Activated CD4-positive, alpha-beta T cell treated with anti-CD3 and anti-CD28 coated beads, Interleukin-2, amount 10 ng/mL, durations not matched to agents 7 days and 5 days (primary cell): ENCODE measurements at places on chromosomes 5 and 9.

DNA sequence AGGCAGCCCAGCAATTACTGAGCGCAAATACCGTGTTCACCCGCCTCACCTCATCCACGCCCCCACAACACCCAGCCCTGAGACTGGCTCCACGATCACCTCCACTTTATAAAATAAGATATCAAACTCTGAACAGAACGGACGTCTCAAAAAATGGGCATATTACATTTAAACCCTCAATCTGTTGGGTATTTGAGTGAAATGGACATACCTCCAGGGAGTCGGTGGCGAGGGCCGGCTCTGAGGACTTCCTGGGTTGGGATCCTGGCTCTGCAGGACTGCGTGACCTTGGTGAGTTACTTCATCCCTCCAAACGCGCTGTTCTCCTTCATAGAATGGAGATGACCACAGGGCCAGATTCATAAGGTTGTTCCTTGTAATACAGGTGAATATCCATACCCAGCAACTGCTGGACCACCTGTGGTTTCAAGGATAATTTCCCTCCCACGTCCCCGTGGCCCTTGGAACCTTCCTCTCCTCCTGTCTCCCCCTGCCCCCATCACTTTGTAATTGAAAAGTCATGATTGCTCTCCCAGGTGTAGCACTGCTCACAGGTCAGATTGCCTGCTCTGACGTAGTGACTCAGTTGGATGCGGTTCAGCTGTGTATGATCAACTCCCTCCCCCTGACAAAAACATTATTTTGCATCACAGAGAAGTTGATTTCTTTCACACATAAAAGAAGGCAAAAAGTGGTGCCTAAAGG is 135.6 kb downstream of the KCNIP1 start:
- no peak for DNase-seq

DNA sequence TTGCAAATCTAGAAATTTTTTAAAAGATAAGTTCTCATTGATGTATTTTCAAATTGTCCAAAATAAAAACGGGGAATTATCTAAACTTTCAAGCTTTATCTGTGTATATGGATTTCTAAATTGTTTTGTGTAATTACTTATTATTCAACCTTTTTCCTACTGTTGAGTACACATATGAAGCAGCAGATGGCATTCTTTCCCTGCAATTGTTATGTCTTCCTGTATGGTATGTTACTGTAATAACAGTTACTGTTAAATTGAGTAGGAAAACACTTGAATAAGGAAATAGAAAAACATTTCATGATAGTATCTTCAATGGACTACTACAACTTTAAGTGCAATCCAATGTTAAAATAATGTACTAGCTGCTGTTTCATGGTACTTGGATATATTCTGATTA is 124.8 kb downstream of the RANBP17 start:
- DNase-seq, result no peak

- no peak for DNase-seq
These were observed 234.1 kb downstream of the LRRC70 start for GRCh38 chr5:62812621-62813255.

GRCh38 chr5:173245319-173246134 is 10.5 kb upstream of the NKX2-5 start:
- no peak for DNase-seq

GRCh38 chr9:138065287-138065686 is 187.7 kb downstream of the CACNA1B start:
- DNase-seq, result no peak

DNA sequence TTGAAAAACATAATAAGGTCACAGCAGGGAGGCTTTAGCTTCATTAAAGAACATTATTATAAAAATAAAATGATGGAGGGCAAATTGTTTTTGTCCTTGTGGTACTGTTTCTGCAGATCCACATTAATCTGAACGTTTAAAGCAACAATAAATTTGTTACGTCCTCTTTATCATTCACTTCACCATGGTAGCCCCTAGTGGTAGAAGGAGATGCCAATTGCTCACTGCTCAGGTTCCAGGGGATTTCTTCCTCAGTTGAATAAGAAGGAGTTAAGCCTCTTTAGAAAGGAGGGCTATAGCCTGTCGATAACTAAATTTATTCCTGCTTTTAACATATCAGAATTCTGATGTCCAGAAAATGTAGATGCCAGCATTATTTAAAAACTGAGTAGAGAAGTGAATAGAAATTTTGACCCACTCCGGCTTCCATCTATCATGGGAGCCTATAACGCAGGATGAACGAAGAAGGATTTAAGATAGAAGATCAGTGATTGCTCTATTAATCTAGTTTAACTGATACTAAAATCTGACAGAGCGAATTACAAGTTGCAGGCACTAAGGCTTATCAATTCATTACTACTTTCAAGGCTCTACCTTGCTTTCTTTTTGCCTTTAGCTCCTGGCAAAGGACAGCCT is 692.3 kb downstream of the PTPRD start:
- no peak for DNase-seq

DNA sequence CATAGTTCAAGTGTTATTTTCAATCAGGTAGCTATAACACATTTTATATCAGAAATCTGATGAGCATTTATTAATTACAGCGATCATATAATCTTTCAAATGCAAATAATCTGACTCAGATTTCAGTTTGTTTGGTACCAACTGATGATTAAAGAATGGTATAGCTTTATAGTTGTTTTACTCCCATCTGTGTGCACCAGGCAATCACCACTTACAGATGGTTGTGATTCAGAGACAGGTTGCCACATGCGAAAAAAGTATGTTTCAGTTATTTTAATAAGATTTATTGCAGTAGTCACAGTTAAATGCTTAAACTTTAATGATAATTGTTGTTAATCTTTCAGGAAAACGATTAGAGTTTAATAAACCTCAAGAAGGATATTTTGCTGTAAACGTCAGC is 155.1 kb upstream of the ARRDC3 start:
- no peak for DNase-seq

DNA sequence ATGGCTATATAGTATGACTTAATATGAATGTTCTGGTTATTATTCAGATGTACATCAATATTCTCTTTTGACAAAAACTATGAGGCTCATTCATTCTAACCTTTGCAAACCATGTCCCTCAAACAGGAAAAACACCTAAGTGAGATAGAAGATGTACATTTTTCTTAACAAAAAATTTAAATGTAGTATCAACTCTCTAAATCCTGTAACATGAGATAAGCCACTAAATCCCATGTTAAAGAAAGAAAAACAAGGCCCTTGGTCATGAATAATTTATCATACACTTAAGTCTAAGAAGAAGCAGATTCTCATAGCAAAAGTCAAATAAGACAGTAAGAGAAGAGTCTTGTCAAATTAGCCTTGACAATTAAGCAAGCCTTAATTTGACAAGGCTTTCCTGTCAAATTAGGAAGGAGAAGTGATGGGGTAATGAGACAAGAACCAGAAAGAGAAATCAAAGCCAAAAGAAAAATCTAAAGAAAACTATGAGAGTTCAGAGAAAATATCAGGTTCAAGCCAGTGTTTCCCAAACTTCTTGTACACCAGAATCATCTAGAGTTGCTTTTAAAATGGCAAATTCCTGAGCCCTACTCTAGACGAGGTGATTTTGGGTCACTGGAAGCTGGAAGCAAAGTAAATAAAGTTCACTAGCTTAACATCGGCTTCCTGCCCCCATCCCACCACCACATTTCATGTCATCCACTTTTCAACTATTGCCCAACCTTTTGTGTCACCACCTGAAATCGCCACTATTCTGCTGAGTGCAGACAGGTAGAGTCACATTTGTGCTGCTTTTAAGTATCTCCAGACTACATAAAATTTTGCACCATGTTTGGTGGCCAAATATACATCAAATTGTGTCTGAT is 76.5 kb downstream of the NR6A1 start:
- no peak for DNase-seq

DNA sequence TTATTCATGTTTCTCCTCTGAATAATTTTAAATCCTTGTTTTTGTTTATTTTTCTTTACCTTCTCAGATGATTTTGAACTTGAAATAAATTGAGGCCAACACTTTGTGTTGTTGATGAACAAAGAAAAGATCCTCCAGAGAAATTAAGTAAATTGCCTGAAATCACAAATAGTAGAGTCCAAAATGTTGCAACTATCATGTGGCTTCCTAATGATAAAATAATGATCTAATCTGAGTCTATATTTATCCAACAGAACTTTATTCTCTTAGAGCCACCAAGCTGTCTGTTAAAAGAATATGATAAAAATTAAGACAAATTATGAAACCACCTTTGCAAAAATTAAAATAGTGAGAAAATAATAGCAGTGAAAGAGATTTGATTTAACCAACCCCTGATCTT is 132.2 kb upstream of the SPEF2 start:
- DNase-seq, result no peak

GRCh38 chr9:136404801-136405136 is 4.8 kb upstream of the SNAPC4 start:
- DNase-seq, result no peak

- DNase-seq, result no peak
These were observed 276.2 kb downstream of the SYK start for GRCh38 chr9:91077624-91078368.

GRCh38 chr5:90530736-90531487 is 1.5 kb upstream of the LYSMD3 start:
- DNase-seq, result no peak

- no peak for DNase-seq
These were observed 53.1 kb downstream of the NXNL2 start for GRCh38 chr9:88587885-88588649.

DNA sequence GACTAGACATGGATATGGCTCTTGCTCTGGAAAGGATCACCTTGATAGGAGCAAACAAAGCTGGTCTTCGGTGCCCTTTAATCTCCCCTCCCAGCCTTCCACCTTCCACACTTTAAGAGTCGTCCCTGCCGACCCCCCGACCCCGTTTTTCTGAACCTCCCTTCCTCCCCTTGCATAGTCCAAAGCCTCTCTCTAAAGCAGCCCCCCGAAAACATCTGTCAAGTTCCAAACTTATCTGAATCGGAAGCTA is 423 bp upstream of the NUP214 start:
- DNase-seq, result no peak

DNA sequence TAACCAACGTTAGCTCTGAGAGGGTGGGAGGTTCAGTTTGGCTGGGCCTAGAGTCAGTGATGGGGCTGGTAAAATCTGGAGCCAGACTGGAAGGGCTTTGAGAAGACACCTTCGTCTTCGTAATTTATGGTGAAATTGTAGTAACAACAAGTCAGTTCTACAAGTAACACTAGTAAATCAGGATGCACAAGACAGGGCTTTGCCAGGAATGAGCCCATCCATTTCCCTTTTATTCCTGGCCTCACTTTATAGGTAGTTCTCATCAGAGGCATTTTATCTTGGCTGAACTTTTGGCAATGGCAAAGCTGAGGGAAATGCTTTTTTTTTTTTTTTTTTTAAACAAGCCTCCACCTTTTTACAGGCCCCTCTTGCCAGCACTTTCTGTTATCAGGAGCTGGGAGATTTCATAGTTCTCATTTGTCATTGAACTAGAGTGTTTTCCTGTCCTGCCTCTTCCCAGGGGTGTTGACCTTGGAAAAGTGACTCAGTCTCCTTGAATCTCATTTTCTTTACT is 110.5 kb upstream of the KLF4 start:
- DNase-seq, result no peak

DNA sequence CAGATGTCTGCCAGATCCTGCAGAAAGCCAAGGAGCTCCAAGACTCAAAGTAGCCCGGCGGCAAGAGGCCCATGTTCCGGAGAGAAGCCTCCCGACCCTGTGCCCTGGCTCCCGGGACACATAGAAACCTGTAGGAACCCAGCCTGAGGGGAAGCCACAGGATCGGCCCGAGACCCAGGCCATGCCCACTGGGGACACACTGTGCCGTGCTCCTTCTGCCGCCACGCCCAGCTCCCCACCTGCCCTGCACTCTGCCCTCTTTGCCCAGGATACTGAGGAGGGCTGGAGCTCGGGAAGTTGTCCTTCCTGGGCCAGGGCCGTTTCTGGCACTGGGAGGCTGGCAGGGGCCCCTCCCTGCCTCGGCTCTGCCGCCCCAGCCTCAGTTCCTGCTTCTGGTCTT is 10.5 kb upstream of the ENDOG start:
- no peak for DNase-seq
